Right lung (tissue), 10 donors: ENCODE measurements at places on chromosomes 2 and 18. TPM values are rescaled to one million over a fixed set of nuclear protein-coding genes. Genes with fewer than 3 reads are reported as not detected.

The ASPRV1 gene
- polyA plus RNA-seq, result 3.1 TPM

The GAD1 gene
- polyA plus RNA-seq, result 1.1 TPM

The B3GNT7 gene
- 2.0 TPM for polyA plus RNA-seq

The APLF gene
- polyA plus RNA-seq, result 3.5 TPM

The PLGLB2 gene
- polyA plus RNA-seq, result 1.9 TPM

The TRIM43B gene
- polyA plus RNA-seq, result not detected

DNA sequence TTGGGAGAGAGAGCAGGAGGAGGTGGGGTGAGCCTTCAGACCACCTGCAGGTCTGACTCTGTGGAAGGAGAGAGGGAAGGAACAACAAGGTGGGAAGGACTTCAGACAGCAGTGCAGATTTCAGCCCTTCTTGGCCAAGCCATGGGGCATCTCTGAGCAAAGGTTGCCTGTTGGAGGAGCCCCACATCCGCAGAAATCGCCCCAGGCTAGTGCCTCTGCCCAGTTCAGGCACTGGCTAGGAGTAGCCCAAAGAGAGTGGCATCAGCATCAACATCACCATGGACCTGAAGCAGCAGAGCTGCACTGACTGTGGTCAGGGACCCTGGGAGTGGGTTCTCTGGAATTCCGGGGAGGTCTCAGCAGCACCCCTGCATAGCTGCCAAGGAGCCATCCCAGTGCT lies 10.2 kb downstream of the GPR55 start:
- no peak for DNase-seq

- DNase-seq, result peak; percentile 83
Observed at GRCh38 chr2:178413472-178414265, 37.3 kb downstream of the PRKRA start.

DNA sequence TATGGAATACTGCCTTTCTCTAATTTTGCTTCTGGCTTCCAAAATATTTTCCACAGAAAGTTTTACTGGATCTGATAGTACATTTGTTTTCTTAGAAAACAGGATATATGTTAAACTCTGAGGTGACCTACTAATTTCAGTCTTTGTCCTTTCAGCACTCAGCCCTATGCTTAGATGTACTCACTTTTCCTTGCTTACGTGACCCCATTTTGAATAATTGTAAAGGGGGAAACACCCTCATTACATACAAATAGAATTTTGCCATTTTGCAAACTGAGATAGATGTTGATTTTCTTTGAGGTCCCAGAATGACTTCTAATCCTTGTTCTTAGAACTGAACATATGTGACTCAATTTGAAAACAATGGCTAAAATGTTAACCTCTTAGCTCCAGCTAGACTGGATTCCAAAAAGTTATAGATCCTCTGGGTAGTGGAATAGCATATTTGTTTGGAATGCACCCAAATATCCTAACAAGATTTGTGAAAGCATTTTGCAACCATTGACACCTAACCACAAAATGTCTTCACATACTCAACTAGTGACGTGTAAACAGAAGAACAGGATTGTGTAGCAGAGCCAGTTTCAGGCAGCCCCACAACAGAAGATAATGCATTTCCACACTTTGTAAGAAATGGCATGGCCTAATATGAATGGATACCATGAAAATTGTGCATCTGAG lies 44.8 kb upstream of the EHBP1 start:
- no peak for DNase-seq

- peak; percentile 52 for DNase-seq
Observed at GRCh38 chr2:86623043-86623493, 597 bp downstream of the RNF103 start.

- no peak for DNase-seq
Observed at GRCh38 chr18:60391571-60392226, 19.1 kb upstream of the MC4R start.

GRCh38 chr18:35183886-35184285 lies 56.9 kb upstream of the ZNF397 start:
- DNase-seq, result peak; percentile 40

- no peak for DNase-seq
Observed at GRCh38 chr2:47160660-47161059, 5.6 kb upstream of the STPG4 start.

DNA sequence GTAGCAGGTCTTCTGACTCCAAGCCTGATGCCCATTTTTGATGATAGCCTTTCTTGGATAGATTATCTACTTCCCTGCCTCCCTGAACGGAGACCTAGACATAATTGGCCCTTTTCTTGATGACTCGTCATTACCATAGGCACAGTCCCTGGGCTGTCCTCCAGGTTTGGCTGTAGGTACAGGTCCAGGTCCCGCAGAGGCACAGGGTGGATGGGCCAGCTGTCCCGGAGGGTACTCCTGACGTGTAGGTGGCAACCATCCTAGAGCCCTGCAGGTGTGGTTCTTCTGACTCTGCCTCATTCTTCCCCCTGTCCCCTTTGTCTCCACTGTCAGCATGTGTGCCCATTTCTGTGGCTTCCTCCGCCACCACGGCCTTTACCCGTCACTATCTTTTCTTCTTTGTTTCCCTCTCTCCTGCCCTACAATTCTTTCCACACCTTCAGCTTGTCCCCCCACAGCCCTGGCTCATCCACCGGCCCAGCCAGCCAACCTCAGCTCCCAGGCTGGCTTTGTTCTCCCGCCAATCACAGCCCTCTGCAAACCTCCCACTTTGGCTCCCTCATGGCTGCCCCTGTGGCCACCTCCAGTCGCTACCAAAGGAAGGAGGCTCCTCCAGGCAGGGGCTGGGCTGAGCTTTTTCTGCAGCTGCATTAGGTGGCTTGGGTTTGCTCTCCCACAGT lies 102.8 kb downstream of the SMAD7 start:
- no peak for DNase-seq
